CD4-positive, alpha-beta T cell treated with Interleukin-12 subunit alpha and Interleukin-12 subunit beta, for 1 hour (primary cell): ENCODE measurements at places on chromosomes 12 and 14.

DNA sequence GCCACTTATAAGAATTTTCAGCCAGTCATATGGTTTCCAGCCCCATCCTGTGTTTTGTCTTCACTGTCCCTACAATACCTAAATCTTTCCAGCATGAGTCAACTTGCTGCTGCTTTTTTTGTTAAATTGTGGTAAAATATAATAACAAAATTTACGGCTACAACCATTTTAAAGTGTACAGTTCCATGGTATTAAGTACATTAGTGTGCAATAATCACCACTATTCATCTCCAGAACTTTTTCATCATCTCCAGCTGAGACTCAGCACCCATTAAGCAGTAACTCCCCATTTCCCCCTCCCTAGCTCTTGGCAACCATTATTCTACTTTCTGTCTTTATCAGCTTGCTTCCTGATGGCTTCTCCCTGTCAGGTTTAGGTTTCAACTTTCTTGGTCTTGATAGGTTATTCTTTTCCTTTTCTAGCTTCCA, 39.1 kb downstream of the FRS2 start:
- DNase-seq = no peak

GRCh38 chr14:71408362-71409030, 501.2 kb downstream of the PCNX1 start:
- DNase-seq = no peak

DNA sequence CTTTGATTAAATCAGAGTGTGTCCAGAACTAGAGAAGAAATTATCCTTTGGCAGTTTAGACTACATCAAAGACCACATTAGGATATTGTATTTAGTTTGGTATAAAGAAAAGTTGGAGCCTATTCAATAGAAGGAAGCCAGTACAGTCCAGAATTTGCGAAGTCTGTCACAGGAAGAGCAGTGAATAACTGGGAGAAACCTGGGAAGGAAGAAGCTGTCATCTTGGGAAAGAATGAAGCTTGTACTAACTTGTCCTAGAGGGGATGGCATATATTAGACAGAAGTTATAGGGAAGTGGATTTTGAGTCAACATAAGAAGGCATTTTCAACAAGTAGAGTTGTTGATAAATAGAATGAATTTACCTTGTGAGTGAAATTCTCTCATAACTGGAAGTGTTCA, 386.7 kb downstream of the LRIG3 start:
- DNase-seq = no peak

- DNase-seq = no peak
Measured at GRCh38 chr12:34625116-34625515, 602.8 kb downstream of the ALG10 start.
